ENCODE measurements at places on chromosomes 5 and 9.

- DNase-seq = no peak
Observed at GRCh38 chr5:93874491-93874890, 133.1 kb upstream of the POU5F2 start.

GRCh38 chr5:113202746-113203716 is 226.4 kb downstream of the DCP2 start:
- peak; percentile 96 for DNase-seq

DNA sequence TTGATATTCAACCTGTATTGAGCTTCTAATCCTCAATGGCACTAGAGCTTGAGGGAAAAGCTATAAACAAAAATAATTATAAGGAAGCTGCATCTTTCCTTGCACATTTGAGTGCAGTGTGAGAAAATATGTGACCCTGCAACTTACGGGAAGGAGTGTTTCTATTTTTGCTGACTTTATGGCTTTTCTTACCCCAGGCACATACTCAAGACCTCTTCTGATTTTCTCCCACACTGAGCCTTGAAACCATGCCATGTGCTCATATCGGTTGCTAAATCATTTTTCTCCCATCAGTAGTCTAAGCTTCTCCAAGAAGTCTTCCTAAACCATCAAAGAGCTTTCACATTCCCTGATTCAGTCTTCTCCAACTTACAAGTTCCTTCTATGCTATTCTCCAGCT is 91.5 kb downstream of the CDH6 start:
- no peak for DNase-seq

- DNase-seq = no peak
Observed at GRCh38 chr5:97836816-97837215, 653.8 kb upstream of the RIOK2 start.

- no peak for DNase-seq
Observed at GRCh38 chr9:86122311-86122710, 23.0 kb upstream of the GOLM1 start.

- DNase-seq = no peak
Observed at GRCh38 chr5:75720882-75721281, 3.6 kb upstream of the POC5 start.

GRCh38 chr5:68049053-68049713 is 166.4 kb upstream of the PIK3R1 start:
- DNase-seq = no peak

DNA sequence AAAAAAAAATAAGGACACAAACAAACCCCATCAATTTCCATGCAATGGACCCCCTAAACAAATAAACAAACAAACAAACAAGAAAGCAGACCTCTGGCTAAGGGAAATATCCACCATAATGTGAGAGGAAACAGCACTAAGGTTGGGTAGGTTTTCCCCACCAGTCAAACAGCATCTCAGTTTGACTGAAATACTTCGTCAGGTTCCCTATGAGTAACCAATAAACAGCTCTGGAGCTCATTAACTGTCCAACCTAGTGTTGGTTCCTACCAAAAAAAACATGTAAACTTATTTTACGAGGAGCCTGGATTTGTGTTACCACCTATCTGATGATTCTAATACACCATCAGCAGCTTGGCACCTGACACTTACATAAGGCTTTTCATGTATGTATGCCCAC is 198.5 kb upstream of the TARS1 start:
- no peak for DNase-seq

DNA sequence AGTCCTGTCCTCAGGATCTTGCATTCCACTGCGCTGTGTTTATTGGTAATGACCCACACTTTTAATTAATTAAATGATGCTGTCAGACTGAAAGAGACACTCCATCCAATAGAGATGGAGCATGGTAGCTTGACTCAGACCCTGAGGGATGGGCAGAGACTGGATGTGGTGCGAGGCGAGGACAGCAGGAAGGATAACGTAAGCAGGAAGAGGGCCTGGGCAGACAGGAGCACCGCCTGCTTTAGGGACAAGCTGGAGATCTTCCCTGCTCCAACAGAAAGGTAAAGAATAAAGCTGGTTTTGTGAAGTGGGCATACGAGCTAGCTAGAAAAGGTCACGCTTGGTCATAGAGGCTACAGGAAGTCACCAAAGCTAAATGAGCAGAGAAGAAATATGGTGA is 3.6 kb upstream of the DOCK8 start:
- DNase-seq = no peak

DNA sequence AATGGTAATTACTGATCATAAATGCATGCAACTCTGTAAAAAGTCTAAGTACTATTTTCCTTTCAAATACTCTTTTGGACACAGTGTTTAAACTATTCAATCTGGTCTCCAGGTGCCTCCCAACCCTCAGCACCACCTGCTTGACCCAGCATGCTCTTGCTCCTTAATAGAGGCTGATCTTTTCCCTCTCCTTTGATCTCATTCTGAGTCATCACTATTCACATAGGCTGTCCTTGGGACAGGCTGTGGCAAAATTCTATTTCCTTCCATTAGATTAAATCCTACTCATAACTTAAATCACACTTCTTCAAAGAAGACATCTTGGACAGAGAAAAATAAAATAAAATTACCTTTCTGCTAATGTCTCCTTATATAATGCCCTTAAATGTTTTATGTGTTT is 199.4 kb upstream of the ST8SIA4 start:
- DNase-seq = no peak

DNA sequence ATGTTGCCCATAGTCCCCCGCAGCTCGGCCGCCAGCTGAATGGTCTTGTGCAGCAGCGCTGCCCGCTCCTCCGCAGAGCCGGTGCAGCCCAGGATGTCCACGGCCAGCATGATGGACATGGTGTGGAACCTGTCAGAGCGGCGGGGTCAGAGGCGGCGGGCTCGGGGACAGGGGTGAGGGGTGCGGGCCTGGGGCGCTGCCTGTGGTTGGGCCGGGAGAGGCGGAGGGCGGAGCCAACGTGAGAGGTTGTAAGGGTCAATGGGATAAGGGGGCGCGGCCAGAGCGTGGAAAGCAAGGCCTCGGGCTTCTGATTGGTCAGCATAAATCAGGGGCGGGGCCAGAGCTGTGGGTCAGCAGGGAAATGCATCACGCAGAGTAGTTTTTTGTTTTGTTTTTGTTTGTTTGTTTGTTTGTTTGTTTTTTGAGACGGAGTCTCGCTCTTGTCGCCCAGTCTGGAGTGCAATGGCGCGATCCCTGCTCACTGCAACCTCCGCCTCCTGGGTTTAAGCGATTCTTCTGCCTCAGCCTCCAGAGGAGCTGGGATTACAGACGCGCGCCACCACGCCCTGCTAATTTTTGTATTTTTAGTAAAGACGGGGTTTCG is 6.8 kb upstream of the TOR2A start:
- DNase-seq = no peak

DNA sequence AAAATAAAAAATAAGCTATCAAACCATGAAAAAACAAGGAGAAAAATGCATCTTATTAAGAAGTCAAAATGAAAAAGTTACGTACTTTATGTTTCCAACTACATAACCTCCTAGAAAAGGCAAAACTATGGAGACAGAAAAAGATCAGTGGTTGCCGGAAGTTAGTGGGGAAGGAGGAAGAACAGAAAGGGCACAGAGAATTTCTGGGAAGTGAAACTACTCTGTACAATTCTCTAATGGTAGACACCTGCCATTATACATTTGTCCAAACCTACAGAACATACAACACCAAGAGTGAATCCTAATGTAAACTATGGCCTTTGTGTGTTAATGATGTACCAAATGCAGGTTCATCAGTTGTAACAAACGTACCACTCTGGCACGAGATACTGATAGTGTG is 25.3 kb downstream of the SMU1 start:
- DNase-seq = no peak

GRCh38 chr9:136726118-136726517 is 13.7 kb downstream of the DIPK1B start:
- DNase-seq = no peak

GRCh38 chr5:57470339-57470738 is 12.3 kb downstream of the ACTBL2 start:
- no peak for DNase-seq

- DNase-seq = peak; percentile 72
Observed at GRCh38 chr5:42992088-42992879, 47.8 kb downstream of the ANXA2R start.

- DNase-seq = no peak
Observed at GRCh38 chr9:94851467-94851866, 125.0 kb downstream of the AOPEP start.

DNA sequence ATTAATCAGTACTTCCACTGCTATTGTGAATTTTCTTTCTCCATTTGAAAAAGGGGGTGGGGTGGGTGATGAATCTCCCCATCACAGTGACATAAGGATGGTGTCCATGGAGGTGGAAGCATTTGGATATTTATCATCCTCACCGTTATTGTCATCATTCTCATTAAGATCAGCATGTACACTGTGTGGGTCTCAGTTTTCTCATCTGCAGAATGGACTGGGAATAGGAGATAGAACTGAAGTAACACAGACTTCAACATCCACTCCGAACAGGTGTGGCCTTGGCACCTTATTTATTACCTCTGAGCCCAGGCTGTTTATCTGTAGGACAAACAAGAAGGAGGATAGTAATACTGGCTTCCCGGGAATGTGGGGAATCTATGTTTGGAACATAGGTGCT is 165.9 kb downstream of the PAPPA start:
- no peak for DNase-seq

- peak; percentile 73 for DNase-seq
Observed at GRCh38 chr5:153551537-153552079, 61.1 kb downstream of the GRIA1 start.

DNA sequence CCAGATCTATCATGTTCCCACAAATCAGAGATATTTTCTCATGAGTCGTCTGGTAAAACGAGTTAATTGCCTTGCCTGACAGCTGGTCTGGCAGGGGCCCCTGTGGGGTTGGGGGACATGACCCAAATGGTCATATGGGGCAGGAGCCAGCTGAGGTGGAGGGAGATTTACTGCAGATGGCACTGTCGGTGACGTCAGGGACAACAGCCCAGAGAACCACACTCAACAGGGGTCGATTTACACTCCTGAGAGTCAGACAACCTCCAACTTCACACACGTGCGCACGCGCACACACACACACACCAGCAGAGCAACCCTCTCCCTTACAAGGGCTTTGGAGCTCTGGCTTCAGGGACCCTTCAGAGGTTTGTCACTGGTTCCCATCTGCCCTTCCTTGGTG is 23.4 kb upstream of the GABRP start:
- DNase-seq = no peak

DNA sequence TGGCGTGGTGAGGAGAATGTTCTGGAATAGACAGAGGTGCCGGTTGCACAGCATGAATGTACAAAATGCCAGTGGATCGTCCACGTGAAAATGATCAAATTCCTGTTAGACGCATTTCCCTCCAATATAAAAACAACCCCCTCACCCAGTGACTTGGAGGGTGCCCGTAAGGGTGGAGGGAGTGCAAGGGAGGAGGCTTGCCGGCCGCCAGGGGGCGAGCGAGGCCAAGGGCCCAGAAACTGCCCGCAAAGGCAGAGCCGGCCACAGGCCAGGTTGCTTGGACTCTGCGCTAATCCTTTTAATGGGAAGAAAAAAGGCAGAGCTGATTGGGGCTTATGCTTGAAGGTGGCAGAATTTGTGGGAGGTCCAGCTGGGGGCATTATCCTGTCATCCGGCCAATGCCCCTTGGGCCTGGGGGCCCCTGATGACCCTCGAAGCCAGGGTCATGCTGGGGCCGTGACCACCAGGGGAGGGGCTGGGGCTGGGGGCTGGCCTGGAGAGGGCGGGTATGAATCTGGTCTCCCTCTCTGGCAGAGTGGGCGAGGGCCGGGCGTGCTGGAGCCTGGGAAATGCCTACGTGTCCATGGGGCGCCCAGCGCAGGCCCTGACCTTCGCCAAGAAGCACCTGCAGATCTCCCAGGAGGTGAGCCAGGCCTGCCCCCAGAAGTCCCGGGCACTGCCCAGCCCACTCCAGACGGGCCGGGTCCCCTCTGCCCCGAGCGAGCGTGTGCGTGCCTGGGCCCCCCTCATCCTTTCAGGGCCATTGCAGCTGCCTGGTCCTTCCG is 12.0 kb downstream of the GPSM1 start:
- DNase-seq = no peak

DNA sequence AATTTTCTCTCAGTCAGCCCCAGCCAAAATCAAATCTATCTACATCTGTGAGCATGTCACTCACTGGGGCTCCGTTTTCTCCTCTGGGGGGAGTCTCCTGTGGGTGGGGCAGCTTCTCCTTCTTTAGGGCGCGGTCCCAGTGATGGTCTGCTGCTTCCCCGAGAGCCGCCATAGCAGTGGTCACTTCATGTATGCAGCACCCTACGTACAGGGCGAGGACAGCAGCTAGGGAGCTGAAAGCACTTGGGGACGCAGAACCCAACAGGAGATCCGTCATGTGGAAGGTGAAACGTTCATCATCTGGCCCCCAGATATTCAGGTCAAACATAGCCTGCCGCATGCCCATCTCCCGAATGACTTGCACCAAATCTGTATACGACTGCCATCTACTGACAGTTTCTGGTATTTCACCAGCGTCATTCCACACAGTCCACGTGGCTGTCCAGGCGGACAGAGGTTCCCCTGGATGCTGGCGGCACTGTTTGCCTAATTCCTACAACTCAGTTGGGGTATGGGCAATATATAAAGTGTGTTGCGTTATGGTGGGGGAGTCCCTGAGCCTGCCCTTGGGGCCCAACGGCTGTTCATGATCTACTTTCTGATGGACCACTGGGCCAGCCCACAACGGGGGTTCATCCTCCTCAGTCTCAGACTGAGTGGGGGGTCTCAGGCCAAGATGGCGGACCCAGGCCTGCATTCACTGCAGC is 795.0 kb downstream of the EFNA5 start:
- no peak for DNase-seq

DNA sequence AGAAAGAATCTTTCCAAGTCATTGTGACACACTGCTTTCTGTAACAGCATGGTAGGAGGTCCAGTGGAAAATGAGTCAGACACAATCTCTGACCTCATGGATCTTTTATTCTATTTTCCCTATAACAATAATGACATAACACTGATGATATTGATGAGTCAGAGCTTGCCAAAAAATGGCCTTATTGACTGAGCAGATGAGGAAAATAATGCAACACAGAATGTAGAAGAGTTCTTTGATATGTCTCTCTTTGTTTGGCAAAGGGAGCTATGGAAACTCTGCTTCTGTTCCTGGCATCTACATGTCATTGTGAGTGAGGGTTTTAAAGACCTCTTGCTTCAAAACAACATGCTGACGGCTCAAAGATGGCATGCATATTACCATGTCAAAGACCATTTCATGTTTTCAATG is 443.1 kb upstream of the ZNF608 start:
- DNase-seq = no peak

DNA sequence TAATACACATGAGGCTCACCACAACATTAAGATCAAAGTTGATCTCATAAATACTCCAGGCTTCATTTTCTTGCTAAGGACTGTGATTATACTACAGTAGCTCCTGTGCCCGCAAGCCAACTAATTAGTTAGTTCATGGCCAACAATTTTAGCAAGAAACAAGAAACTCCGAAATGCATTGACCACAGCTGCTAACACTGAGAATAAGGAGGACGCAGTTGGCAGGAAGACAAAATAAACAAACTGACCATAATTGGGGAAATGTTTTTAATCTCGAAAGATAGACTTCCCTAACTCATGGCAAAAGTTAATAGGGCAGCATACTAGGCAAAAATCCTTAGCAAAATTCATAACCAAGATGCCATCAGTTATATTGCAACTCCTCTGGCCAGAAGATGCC is 115.5 kb upstream of the SPEF2 start:
- no peak for DNase-seq
